ENCODE measurements at places on chromosomes 7 and 10. TPM values are rescaled to one million over a fixed set of nuclear protein-coding genes. Genes with fewer than 3 reads are reported as not detected.

DNA sequence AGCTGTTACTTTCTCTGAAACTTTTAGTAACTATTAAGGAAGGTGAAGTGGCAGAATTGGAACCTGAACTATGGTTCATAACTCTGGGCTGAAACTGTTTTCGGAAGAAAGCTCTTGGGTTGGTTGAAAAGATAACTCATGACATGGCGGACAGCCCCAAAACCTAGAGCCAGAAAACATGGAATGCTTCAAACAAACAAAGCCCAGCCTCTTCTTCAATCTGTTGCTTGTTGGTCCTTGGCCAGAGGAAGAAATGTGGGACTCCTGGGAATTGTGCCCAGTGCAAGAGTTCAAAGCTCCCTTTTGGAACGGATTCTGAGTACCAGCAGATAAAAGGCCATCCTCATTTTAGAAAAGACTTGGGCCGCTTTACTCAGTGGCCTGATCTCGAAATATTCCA is 52.9 kb upstream of the CACNB2 start:
- no peaks in the 10 kb centered on the region for H3K4me1 ChIP-seq
- H3K27ac ChIP-seq: no peak overlapping the region
- no peak for DNase-seq
- H3K4me3 ChIP-seq: no peak overlapping the region
- no peaks in the 10 kb centered on the region for H3K36me3 ChIP-seq

GRCh38 chr10:52746169-52746568 is 26.4 kb downstream of the MBL2 start:
- no peak overlapping the region for H3K27ac ChIP-seq
- no peaks in the 10 kb centered on the region for H3K36me3 ChIP-seq
- H3K4me1 ChIP-seq: no peaks in the 10 kb centered on the region
- H3K4me3 ChIP-seq: no peak overlapping the region
- no peak for DNase-seq

- no peak for DNase-seq
- H3K4me1 ChIP-seq: no peaks in the 10 kb centered on the region
- no peaks in the 10 kb centered on the region for H3K36me3 ChIP-seq
- no peak overlapping the region for H3K4me3 ChIP-seq
Observed at GRCh38 chr7:39615350-39615975, 7.9 kb upstream of the RALA start.

- no peak overlapping the region for H3K4me3 ChIP-seq
- no peak for DNase-seq
- no peaks in the 10 kb centered on the region for H3K27me3 ChIP-seq
- no peak overlapping the region for H3K27ac ChIP-seq
- H3K36me3 ChIP-seq: no peaks in the 10 kb centered on the region
Observed at GRCh38 chr7:157116762-157117161, 22.0 kb upstream of the UBE3C start.

GRCh38 chr7:100642534-100642907 is 1.2 kb upstream of the TFR2 start:
- no peak overlapping the region for H3K4me3 ChIP-seq
- H3K36me3 ChIP-seq: no peaks in the 10 kb centered on the region
- H3K27ac ChIP-seq: no peak overlapping the region
- no peaks in the 10 kb centered on the region for H3K27me3 ChIP-seq
- H3K4me1 ChIP-seq: no peaks in the 10 kb centered on the region

GRCh38 chr10:62839590-62839989 is 23.4 kb upstream of the EGR2 start:
- DNase-seq: no peak
- H3K27ac ChIP-seq: no peak overlapping the region
- no peaks in the 10 kb centered on the region for H3K4me1 ChIP-seq
- no peak overlapping the region for H3K4me3 ChIP-seq
- no peaks in the 10 kb centered on the region for H3K27me3 ChIP-seq

DNA sequence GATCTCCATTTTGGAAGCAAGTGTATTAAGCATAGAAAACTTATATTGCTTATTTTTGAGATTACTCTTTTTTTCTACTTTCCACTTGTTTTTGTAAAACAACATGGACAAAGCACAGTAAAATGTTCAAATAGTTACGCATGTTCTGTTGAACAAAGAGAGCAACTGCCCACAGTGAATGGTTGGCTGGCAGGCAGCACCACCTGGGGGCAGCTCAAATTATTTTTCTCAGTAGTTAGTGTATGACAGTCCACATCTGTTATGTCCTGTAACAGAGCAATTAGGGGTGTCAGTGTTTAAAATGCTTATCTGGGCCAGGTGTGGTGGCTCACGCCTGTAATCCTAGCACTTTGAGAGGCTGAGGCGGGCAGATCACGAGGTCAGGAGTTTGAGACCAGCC is 46.1 kb upstream of the CACUL1 start:
- H3K4me3 ChIP-seq: no peak overlapping the region
- no peak for DNase-seq
- peaks cover 15% of the 10 kb centered on the region for H3K4me1 ChIP-seq

- no peaks in the 10 kb centered on the region for H3K4me1 ChIP-seq
- H3K36me3 ChIP-seq: no peaks in the 10 kb centered on the region
- no peak overlapping the region for H3K4me3 ChIP-seq
- no peak overlapping the region for H3K27ac ChIP-seq
- DNase-seq: no peak
- H3K27me3 ChIP-seq: no peaks in the 10 kb centered on the region
Observed at GRCh38 chr7:17624379-17624778, 315.9 kb downstream of the SNX13 start.

GRCh38 chr10:126503392-126504062 is 115.2 kb upstream of the ADAM12 start:
- no peak overlapping the region for H3K4me3 ChIP-seq
- no peak for DNase-seq
- no peak overlapping the region for H3K27ac ChIP-seq
- H3K36me3 ChIP-seq: no peaks in the 10 kb centered on the region
- H3K27me3 ChIP-seq: no peaks in the 10 kb centered on the region
- H3K4me1 ChIP-seq: no peaks in the 10 kb centered on the region

GRCh38 chr7:32502728-32503127 is 7.4 kb downstream of the AVL9 start:
- no peak overlapping the region for H3K27ac ChIP-seq
- no peak overlapping the region for H3K4me3 ChIP-seq
- no peaks in the 10 kb centered on the region for H3K36me3 ChIP-seq
- no peak for DNase-seq
- no peaks in the 10 kb centered on the region for H3K4me1 ChIP-seq

GRCh38 chr7:138549082-138549481 is 89.0 kb downstream of the TRIM24 start:
- H3K36me3 ChIP-seq: peaks cover 45% of the 10 kb centered on the region
- no peak overlapping the region for H3K4me3 ChIP-seq
- peak overlapping the region; percentile 41 for H3K27ac ChIP-seq
- DNase-seq: no peak
- H3K27me3 ChIP-seq: no peaks in the 10 kb centered on the region

DNA sequence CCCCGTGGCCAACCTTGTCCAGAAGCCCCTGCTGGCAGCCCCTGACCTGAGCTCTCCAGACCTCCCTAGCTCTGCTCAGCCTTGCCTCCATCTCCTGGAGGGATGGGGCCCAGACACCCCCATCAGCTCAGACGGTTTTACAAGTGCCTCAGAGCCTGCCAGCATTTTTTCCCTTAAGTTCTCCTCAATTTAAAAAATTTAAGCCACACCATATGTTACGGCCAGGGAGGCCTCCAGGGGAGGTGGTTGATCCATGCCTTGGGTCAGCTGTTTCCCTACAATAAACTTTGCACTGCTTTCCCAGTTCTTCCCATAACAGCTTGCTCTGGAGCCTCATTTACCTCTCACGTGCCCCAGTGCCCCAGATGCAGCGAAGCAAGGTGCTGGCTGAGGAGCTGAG is 143.5 kb downstream of the RGS10 start:
- H3K27me3 ChIP-seq: no peaks in the 10 kb centered on the region
- H3K4me1 ChIP-seq: no peaks in the 10 kb centered on the region
- no peak for DNase-seq

DNA sequence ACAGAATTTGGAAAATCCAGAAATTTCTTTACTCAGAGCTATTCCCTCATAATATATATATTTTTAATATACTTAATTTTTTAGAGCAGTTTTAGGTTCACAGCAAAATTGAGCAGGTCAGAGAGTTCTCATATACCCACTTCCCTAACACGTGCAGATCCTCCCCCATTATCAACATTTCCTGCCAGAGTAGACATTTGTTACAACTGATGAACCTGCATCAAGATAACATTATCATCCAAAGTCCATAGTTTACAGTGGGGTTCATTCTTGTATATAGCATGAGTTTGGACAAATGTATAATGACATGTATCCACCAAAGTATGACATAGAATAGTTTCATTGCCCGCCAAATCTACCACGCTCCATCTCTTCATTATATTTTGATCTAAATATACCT is 170.0 kb downstream of the PTEN start:
- H3K27me3 ChIP-seq: no peaks in the 10 kb centered on the region
- no peaks in the 10 kb centered on the region for H3K4me1 ChIP-seq
- no peak overlapping the region for H3K27ac ChIP-seq
- no peak for DNase-seq
- H3K4me3 ChIP-seq: no peak overlapping the region
- no peaks in the 10 kb centered on the region for H3K36me3 ChIP-seq

GRCh38 chr10:8365935-8366911 is 311.7 kb downstream of the GATA3 start:
- no peak for DNase-seq
- no peaks in the 10 kb centered on the region for H3K27me3 ChIP-seq
- no peak overlapping the region for H3K27ac ChIP-seq
- H3K4me1 ChIP-seq: no peaks in the 10 kb centered on the region
- H3K4me3 ChIP-seq: no peak overlapping the region
- H3K36me3 ChIP-seq: no peaks in the 10 kb centered on the region

DNA sequence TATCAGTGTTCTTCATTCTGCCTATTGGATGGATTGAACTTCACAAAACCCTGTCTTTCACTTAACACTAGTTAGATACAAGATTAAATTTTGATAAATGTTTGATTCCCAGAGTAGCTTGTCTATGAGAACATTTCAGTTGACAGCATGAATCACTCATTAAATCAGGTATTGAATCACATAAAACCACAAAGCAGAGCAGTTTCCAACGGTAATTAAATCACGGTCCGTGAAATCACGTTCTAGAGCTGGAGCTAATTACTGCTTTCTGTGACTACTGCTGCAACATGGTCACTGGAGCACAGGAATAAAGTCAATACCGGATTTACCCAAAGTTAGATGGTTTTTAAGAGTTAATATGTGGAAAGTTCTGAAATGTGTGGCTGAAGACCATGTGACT is 257.8 kb upstream of the PCDH15 start:
- no peak overlapping the region for H3K27ac ChIP-seq
- no peaks in the 10 kb centered on the region for H3K4me1 ChIP-seq
- no peak overlapping the region for H3K4me3 ChIP-seq
- no peaks in the 10 kb centered on the region for H3K36me3 ChIP-seq
- no peaks in the 10 kb centered on the region for H3K27me3 ChIP-seq

- DNase-seq: no peak
- H3K27me3 ChIP-seq: no peaks in the 10 kb centered on the region
- no peak overlapping the region for H3K4me3 ChIP-seq
- H3K4me1 ChIP-seq: peaks cover under 1% of the 10 kb centered on the region
- no peaks in the 10 kb centered on the region for H3K36me3 ChIP-seq
Observed at GRCh38 chr7:85025312-85025756, 161.5 kb downstream of the SEMA3D start.

DNA sequence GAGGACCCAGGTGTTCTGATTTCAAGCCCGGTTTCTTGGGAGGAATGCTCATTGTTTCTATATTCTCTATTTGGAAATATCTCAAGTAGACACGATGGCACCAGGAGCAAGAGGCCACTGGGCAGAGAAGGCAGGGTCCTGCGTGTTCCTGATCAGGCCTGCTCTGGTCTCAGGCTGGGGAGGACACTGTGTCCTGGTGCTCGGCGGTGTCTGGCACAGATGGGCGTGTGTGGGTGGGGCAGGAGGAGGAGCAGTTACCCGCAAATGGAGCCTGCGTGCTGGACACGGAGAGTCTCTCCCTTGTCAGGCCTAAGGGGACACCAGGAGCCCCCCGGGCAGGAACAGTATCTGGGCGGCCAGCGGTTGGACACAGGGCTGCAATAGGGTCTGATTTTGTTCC is 25.9 kb upstream of the GOLGA7B start:
- no peak overlapping the region for H3K4me3 ChIP-seq
- DNase-seq: no peak
- no peak overlapping the region for H3K27ac ChIP-seq
- no peaks in the 10 kb centered on the region for H3K36me3 ChIP-seq
- no peaks in the 10 kb centered on the region for H3K27me3 ChIP-seq

- no peaks in the 10 kb centered on the region for H3K27me3 ChIP-seq
- no peaks in the 10 kb centered on the region for H3K36me3 ChIP-seq
- no peak for DNase-seq
- H3K4me1 ChIP-seq: peaks cover 15% of the 10 kb centered on the region
- H3K4me3 ChIP-seq: peak overlapping the region; percentile 48
Observed at GRCh38 chr7:130486954-130487436, 4.9 kb upstream of the MEST start.

NPY4R2 gene
- not detected for total RNA-seq

H2AZ2 gene
- total RNA-seq: 439 TPM

BICC1 gene
- total RNA-seq: 0.25 TPM

INTS1 gene
- 76.7 TPM for total RNA-seq

STMP1 gene
- total RNA-seq: 26.4 TPM

GDF10 gene
- 0.28 TPM for total RNA-seq

PALD1 gene
- total RNA-seq: 20.4 TPM

SLC26A4 gene
- total RNA-seq: not detected

SUPV3L1 gene
- total RNA-seq: 32.2 TPM

All from neural progenitor cell (in vitro differentiated cells).